ENCODE measurements at places on chromosomes 16 and 17.

DNA sequence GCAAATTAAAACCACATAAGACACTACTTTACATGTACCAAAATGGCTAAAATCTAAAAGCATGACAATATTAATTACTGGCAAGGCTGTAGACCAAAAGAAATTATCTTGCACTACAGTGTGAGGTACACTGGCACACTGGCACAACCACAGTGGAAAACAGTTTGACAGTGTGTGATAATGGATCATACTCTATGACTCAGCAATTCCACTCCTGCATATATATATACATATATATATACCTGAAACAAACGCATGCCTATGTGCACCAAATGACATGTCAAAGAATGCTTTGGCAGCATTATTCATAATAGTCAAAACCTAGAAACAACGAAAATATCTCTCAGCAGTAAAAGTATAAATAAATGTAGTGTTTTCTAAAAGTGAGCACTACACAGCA is 4.6 kb upstream of the DYNLRB2 start:
- no peak for DNase-seq

- no peak for DNase-seq
Measured at GRCh38 chr17:77908501-77908900, 50.0 kb upstream of the TNRC6C start.

DNA sequence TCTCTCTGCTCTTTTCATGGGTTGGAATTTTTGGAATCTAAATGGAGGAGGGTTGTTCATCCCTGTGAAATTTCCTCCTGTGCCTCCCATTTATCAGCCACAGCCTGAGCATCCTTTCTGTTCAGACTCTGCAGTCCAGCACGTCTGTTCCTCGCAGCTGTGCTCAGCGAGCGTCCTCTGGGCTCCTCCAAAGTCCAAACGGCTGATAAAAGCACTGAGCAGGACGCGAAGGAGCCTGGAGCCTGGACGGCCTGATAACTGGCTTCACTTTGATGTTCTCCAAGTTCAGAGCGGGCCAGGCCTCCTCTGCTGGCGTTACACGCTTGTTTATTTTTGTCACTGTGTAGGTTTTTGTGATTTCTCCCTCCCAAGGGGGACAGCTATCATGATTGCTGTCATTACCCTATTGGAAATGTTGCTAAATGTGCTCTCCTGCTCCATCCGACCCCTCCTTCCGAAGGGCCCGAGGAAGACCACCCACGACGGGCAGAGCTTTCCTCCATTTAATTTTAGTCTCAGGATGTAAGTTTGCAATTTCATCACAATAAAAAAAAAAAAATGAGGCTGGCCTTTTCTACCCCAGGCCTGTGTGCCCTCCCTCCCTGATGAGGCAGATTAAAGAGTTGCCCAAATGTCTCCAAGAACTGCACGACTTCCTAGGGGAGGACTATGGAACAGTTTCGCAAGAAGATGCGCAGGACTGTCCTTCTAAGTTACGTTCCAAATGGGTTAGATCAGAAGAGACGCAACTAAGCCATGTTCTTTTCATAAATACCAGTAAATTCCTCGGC is 290.5 kb upstream of the FOXF1 start:
- DNase-seq = no peak

DNA sequence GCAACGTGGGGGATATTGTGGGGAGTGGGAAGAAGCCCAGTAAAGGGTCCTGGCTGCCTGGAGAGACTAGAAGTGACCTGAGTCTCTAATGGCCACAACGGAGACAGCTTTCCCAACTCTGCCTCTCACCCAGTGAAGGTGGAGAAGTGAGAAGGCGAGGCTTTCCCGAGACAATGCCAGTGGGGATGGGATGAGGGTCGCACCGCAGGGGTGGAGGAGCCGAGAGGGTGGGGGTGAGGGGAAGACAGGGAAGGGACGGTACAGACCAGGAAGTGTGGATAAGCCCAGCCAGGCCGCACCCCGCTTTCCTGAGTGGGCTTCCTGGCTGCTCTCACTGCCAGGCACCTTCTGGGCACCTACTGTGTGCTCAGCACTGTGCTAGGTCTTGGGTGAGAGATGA is 7.5 kb upstream of the SPPL2C start:
- DNase-seq = no peak

DNA sequence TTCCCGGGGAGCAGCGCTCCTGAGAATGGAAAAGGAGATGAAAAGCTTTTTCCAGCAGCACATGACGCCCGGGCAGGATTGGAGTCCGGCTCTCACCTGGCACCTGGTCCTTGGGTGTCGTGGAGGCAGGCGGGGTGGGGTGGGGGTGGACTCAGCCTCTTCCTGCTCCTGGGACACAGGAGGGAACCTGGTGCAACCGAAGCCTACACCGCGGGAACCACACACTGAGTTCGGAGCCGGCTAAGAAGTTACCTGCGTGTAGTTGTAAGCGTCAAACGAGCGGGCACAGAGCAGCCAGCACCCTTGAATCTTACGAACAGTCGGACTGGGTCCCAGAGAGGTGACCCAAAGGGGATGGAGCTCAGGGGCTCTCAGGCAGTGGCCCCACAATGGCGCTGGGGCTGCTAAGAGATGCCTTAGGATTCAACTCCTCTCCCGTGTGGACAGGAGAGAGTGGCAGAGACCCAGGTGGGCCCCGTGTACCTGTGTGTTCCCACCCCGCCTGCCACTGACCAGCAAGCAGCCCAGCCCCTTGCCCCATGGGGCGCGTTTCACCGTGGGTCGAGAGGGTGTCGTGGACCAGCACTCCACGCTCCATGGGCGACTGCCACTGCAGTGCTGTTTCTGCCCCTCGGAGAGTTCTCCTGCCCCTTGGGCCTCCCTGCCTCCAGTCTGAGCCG is 105.8 kb upstream of the METRNL start:
- DNase-seq = no peak

- no peak for DNase-seq
Measured at GRCh38 chr16:58381661-58382060, 10.6 kb upstream of the GINS3 start.

DNA sequence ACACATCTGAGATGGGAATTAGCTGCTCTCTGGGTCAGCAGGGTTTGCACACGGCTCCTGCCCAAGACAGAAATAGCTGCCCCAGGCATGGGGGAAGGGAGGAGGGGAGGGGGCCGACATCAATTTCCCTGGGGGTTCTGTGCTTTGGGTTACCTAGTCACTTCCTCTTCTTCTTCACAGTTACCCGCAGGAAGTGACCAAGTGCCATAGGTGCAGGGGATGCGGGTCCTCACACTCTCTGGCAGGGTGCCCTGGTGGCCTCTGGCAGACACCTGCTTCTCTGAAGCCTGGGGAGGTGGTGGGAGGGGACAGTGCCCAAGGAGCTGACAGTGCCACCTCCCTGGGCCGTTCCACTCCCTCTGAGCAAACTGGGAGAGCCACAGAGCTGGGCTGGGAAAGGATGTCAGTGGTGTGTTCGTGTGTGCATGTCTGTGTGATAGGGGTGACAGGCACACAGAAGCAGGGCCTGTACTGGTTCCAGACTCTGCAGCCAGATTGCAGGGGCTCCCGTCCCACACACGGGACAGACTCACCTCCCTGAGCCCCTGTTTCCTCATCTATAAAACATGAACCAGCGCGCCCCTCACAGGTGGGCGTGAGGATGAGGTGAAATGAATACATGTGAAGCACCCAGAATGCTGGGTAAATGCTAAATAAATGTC is 18.2 kb downstream of the SCN4A start:
- DNase-seq = no peak

DNA sequence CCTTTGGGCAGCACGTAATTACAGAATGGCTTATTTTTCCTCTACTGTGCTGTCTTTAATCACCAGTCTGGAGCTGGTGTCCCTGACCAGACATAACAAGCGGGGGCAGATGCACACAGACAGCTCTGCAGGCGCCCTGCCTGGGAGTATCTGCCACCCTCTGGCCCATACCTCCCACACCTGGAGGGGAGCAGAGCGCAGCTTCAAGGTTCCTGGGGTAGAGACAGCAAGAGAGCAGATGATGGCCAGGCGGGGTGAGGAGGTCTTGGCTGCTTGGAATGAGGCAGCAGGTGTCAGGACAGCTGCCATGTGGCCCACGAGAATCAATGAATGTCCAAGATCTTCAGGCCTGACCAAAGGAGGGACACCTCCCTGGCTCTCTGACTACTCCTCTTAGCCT is 23.8 kb downstream of the TMEM94 start:
- no peak for DNase-seq
